Tibial nerve (tissue), 4 donors: ENCODE measurements at places on chromosomes 6 and 20. TPM values are rescaled to one million over a fixed set of nuclear protein-coding genes. Genes with fewer than 3 reads are reported as not detected.

DNA sequence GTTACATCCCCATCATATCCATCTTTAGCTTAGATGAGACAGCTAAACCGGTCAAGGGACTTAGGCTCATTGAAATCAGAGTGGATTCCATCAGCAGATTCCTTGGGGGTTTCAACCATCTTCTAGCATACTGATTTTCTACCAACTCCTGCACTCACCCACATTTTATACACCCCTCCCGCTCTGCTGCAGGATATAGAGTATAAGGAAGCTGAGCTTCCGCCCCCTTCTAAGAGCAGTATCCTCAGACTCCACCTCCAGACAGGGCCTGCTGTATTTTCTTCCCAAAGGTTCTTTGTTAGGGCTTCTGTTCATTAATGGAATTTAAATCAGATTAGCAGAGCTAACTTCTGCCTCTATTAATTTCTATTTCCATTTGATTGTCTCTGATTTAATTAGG lies 9.9 kb upstream of the NHLRC1 start:
- DNase-seq = no peak

MDFI gene
- total RNA-seq = 31.8 TPM

DUSP15 gene
- total RNA-seq = 61.3 TPM

DNA sequence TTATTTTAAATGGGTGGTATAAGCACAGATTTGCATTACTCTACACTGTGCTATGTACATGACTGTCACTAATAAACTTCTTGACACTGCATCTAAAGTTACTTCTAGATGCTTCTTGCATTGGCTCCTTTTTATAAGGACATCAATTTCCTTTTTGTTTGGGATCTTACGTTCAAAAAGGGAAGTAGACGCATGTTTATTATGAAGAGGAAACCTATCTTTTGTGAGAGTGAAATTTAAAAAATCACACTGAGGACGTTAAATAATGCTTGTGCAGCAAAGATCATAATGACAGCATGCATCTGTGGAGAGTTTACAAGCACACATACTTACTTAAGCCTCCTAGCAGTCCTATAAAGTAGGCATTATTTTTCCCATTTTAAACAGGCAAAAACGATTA lies 479.5 kb downstream of the CD83 start:
- DNase-seq = no peak

DNA sequence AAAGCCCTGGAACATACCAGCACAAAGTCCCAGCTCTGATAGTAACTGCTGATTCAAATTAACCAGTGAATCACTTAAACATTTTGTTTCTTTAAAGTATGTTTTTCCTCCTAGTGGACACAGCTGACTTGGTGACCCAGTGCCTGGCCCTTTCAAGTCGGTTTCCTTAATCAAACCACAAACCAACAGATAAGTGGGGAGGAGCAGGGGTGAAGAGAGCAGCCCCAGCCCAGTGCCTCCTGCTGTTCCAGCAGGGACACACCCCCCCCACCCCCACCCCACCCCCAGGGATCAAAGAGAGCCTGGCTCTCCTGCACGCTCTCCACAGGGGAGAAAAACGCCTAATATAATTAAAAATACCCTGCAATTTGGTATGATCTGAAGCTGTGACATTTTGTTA lies 55.4 kb upstream of the TBXT start:
- DNase-seq = no peak

CAPN11 gene
- 6.5 TPM for total RNA-seq

MEP1A gene
- total RNA-seq = not detected

DNA sequence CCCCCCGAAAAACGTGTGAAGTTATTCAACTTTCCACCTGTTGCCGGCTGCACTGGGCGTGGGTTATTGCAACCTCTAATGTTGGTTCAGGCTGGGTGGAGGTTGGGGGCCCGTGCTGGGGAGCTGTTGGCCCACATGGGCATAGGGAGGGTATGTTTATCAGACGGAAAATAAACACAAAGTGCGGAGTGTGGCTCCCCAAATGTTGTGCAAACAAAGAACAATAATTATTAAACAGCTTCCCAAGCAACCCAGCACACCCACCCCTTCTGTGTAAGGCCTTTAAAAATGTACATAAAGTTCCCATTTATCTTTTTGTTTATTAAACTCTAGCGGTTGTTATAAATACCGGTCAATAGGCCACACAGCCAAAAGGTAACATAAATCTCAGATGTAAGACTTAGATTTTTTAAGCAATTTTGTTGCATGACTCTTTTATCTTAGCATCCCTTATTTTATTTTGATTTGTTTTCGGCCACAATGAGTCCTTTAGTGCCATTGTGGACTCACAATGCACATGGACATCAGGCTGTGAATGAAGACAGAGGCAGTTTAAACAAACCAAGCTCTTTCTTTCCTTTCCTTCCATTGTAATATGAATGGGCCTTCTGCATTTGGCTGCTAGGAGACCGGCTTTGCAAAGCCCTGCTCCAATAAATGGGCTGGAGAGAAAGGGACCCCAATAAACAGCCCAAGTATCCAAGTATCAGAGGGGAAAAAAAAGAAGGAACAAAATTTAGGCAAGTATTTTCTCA lies 6.9 kb upstream of the DLL1 start:
- no peak for DNase-seq

RBM24 gene
- total RNA-seq = 2.0 TPM

DNA sequence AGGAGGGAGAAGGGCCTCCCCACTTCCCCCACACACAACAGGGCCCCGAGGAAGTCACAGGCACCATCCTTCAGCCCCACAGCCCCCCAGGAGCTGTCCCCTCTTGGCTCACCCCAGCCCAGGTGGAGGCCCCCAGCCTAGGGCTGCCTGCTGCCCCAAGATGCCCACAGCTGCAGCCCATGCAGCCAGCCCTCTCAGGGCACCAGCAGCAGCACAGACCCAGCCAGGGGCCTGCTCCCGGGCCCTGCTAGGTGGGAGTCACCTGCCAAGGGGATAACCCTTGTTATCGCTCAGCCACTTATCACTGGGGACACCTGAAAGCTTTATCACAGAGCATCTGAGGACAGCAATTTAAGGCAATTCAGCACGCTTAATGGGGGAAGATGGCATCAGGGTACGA lies 55.0 kb downstream of the GRM4 start:
- no peak for DNase-seq

DNA sequence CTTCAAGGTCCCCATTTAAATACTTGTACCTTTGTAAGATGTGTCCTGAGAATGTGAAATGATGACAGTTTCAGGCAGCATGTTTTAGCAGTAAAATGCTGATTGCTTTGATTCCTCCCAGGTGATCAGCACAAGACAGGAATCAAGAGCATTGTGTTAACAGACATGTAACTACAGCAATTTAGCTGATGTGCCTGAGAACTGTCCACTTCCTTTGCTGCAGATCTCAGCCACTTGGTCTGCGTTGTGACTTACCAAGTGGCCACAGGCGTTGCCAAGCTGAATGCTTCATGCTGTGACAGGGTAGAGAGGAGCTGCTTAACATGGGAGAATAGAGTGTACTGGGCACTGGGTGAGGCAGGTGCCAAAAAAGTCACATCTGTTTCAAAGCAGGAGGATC lies 767.0 kb upstream of the POU3F2 start:
- no peak for DNase-seq

GRCh38 chr6:87808005-87808757 lies 106.1 kb upstream of the AKIRIN2 start:
- no peak for DNase-seq

DNA sequence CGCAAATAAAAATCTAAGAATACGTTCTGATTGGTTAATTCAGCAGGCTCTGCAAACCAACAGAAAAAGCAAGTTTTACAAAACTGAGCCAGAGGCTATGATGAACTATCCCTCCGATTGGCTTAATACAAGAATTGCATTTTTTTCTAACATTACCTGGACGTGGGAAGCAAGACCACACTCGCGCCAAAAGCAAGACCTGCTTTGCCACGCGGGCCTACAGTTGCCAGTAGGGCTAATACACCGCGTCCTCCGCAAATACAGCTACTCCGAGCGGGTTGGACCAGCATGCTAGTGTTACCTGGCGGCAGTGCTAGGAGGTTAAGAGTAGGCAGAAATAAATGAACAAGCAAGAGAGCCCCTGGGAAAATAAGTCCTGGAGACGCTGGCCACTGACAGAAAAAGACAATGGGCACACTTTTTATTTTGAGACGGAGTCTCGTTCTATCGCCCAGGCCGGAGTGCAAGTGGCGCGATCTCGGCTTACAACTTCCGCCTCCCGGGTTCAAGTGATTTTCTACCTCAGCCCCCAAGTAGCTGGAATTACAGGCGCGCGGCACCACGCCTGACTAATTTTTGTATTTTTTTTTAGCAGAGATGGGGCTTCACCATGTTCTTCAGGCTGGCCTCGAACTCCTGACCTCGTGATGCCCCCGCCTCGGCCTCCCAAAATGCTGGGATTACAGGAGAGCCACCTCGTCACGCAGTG lies 131.9 kb upstream of the BTN3A2 start:
- DNase-seq = no peak

DNA sequence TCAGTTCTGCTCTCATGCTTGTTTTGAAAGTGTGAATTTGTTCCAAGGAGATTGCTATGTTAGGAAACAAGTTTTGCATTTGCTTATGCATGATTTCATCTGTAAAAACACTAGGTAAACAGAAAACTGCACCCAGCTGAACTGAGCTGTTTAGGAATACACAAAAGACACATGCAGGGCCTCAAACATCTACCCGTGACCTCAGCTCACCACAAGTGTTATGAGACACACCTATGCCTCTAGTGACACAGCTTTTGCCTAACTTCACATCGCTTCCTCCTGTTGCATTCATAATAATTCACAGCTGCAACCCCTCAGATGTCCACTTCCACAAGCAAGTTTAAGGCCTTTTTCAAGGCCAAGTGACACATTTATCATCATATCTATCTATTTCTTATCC lies 98.0 kb upstream of the SLC24A3 start:
- no peak for DNase-seq

SAMD3 gene
- total RNA-seq = 0.78 TPM
